Stimulated activated CD4-positive, alpha-beta T cell treated with anti-CD3 and anti-CD28 coated beads, Interleukin-2, amount 100 ng/mL, for 24 hours (primary cell): ENCODE measurements at places on chromosomes 2 and 18.
A peak's percentile ranks its signal among the peaks of the same experiment; 100 is the strongest.

- no peak for DNase-seq
Observed at GRCh38 chr2:28399956-28400355, 7.3 kb downstream of the FOSL2 start.

- DNase-seq: no peak
Observed at GRCh38 chr2:71457923-71458322, 4.6 kb downstream of the DYSF start.

GRCh38 chr18:24397131-24397693 lies 412 bp downstream of the OSBPL1A start:
- DNase-seq: peak; percentile 25

- no peak for DNase-seq
Observed at GRCh38 chr2:168087401-168087800, 160.0 kb downstream of the STK39 start.

DNA sequence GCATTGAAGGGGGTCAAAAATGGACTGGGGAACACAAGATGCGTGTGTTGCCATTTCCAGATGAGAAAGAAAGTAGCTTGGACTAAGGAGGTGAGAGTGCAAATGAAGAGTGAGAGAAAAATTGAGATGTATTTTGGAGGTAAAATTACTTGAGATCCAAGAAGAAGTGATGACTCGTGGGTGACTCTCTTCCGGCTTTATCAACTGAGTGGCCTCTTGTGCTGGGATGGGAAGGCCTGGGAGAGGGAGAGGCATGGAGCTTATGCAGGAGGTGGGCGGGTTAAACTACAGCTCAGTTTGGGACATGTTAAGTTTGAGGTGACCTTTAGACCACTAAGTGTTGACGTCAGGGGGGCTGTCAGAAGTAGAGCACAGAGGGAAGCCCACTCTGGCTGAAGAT lies 34.9 kb downstream of the SULT1C2 start:
- DNase-seq: no peak

DNA sequence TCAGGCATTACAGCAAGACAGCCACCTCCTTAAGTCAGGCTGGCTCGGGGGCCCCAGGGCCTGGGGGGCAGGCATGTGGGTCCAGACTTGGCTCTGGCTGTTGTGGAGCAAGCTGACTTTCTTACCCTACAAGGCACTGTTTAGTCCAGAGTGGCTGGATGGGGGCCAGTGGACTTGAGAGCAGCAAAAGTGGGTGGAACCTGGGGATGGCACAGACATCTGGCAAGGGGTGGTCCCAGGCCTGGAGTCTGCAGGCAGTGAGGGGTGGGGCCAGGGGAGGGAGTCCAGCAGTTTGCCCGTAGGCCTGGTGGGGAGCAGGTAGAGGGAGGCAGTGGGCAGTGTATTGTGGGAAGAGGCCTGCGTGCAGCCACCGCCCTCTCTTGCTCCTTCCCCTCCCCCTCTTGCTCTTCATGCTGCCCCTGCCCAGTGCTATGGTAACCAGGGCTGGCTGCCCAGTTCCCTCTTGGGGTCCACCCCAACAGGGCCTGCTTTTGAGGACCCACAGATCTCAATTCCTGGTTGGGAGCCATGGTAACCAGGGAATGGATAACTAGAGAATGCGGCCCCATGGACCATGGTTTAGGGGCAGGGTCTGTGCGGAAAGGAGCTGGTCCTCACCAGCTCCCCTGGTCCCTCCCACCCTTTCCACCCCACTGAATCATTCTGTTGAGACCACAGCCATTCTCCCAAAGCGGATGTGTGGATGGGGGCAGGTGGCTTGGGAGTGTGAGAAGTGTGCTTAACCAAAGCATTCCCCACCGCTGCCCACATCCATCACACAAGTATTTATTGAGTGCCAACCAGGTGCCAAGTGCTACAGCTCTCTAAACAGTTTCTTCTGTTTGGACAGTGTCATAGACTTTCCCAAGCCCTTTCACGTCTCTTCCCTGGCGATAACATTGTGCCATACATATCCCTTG lies 19.3 kb downstream of the SPEG start:
- DNase-seq: no peak

GRCh38 chr2:17538022-17538843 lies 2.3 kb upstream of the VSNL1 start:
- DNase-seq: no peak
